ENCODE measurements at places on chromosomes 3 and 15.

- no peak for DNase-seq
These were observed 91.2 kb downstream of the POLR2M start for GRCh38 chr15:57797568-57798267.

GRCh38 chr3:148896062-148896461 lies 31.0 kb downstream of the CPA3 start:
- no peak for DNase-seq

DNA sequence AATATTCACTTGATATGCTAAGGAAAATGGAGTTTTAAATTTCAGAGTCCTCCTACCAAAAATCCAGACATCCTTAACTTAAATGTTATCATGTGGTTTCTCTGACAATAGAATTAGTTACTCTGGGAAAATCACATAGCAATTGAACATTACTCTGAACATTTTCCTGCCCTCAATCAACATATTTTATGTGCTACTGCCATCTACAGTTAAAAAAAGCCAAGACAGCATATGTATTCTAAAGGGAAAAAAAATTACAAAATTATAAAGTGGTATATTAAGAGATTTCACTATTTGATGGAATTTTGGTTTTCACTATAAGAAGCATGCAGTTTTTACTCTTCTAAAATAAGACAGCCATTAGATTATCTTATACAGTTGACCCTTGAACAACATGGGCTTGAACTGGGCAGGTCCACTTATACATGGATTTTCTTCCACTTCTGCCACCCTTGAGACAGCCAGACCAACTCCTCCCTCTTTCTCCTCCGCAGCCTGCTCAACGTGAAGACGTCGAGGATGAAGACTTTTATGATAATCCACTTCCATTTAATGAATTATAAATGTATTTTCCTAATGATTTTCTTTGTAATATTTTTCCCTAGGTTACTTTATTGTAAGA lies 122.3 kb downstream of the ATP1B3 start:
- peak; percentile 17 for DNase-seq

DNA sequence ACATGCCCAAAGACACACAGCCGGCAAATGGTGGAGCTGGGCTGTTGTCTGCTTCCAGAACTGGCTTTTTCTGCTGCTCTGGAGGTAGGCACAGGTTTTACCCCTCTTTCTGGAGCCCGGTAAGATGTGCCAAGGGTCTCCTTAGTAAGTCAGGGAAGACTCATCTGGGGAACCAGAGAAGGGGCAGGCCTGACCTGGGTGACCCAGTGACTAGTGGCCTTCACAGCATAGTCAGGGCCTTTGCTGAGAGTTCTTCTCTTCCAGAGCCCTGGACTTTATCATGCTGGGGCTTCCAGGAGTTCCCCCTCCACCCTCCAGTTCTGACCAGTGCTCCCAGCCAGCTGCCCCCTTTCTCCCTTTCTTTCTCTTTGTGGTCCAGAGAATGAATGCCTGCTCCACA lies 3.2 kb downstream of the CD276 start:
- DNase-seq: no peak

- DNase-seq: peak; percentile 42
These were observed 70.0 kb upstream of the LIMD1 start for GRCh38 chr3:45524565-45524964.

DNA sequence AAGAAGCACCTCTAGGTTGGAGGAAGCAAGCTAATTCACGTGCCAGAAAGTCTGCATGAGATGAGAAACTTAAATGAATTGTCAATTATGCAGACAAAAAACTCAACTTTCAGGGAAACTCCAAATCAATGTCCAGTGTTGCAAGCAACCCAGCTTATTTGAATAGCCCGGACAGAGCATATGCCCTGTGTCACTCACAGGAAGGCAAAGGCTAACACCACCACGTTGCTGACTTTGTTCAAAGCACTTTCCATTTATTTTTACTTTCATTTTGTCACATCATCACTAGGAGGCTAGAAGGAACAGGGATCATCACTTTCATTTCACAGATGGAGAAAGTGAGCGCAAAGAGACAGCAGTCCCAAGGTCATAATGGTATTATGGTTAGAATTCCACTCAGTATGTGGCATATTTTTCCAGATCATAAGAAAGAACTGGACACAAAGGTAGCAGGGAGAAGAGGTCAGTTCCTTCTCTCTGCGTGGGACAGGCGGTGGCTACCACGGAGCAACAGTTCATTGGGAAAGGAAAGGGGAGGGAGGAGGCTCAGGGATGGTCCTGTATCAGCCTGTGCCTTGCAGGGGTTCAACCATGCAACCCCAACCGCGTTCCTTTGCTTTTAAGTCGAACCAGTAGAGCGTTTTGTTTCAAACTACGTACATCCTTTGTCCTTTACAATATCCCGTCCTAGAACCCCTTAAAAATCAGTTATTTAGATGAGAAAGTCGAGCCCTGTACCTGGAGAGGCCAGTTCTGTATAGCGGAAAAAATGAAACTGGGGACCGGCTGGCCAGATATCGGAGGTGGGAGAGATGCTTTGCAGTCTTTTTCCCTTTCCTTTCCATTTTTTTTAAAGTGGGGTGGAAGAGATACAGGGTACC lies 1.1 kb downstream of the HEG1 start:
- peak; percentile 67 for DNase-seq

DNA sequence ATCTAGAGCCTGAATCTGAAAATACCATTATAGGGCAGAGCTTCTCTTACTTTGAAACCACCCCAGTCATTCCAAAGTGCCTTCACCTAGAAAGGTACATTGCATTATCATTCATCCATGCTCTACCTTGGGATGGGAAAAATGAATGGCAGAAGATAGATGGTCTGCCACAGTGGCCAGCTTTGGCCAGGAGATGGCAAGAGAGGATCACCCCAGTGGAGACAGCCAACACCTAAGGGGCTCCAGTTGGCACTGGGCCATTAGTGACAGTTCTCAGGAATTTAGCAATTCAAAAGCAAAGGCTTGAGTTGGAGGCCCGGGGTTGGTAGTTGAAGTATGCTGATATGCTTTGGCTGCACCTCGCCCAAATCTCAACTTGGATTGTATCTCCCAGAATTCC lies 253.6 kb upstream of the MRPL3 start:
- DNase-seq: no peak
